ENCODE measurements at places on chromosomes 6 and 20.

DNA sequence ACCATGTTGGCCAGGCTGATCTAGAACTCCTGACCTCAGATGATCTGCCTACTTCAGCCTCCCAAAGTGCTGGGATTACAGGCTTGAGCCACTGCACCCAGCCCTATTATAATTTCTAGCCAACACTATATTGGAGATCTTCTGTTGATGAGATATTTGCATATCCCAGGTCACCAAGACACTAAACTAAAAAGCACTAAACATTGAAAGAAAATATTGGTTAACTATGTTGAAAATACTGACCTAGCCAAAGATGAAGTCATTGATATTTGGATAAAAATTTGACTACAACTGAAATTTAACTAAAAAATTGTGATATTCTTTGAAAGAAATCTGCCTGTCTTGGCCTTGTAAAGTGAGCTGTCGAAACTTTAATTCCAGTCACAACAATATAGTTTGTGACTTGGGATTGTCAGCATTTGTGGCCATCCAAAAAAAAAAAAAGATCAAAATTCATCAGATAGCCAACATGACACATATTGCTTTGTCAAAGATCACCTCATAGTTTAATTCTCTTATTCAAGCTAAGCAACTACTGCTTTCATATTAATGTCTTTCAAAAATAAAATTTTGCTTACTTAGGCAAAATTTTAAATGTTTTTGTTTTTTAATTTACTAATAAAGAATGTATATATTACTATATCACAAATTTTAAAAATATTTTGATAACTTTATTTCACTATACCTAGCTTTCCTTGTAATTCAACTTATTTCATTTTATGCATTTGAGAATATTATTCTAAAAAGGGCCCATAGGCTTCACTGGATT lies 6.3 kb upstream of the NT5E start:
- DNase-seq, result no peak

GRCh38 chr6:136440203-136440602 lies 110.0 kb downstream of the MAP7 start:
- DNase-seq, result no peak

DNA sequence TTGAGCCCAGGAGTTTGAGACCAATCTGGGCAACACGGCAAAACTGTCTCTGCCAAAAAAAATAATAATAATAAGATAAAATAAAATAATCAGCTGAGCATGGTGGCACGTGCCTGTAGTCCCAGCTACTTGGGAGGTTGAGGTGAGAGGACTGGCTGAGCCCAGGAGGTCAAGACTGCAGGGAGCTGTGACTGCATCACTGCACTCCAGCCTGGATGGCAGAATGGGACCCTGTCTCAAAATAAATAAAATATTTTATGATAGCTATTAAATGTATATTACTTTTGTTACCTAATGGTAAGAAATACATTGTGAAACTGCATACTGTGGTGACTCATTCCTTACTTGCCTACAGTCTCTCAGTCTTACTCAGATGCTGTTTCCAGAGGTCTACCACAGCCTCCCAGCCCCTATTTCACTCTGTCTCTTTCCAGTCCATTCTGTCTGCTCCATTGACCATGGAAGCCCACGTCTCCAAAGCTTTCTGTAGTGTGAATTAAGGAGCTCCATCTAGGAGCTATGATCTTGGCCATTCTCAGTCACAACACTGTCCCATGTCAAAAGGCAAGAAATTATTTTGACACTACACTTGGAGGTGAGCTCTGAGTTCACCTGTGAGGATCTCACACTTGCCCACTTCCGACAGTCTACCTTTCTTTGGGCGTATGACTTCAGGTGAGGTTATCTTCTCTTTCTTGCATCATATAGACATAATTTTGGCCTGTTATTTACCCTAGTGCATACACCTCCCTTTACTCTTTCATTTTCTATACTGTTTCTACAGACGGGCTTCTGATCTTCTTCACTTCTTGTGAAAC lies 22.4 kb upstream of the SNX9 start:
- DNase-seq, result no peak

DNA sequence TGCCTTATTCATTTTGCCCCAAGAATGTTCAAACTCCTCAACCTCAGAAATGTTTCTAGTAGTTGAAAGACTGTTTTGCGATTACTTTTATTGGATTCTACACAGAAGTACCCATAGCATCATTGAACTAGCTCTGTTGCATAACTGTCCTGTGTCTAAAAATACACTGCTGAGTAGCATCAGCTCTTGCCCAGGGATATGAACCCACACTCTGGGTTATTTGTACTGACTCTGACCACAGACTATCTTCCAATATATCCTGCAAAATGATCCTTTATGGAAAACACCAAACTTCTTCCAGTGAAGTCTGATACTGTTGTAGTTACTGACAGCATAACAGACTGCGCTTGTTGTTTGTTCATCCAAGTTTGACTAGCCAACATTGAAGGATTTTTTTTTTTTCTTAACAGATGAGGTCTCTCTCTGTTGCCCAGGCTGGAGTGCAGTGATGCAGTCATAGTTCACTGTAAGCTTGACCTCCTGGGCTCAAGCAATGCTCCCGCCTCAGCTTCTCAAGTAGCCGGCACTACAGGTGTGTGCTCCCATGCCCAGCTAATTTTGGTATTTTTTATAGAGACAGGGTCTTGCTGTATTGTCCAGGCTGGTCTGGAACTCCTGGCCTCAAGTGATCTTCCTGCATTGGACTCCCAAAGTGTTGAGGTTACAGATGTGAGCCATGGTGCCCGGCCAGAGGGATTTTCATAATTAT lies 49.9 kb downstream of the TULP4 start:
- no peak for DNase-seq

DNA sequence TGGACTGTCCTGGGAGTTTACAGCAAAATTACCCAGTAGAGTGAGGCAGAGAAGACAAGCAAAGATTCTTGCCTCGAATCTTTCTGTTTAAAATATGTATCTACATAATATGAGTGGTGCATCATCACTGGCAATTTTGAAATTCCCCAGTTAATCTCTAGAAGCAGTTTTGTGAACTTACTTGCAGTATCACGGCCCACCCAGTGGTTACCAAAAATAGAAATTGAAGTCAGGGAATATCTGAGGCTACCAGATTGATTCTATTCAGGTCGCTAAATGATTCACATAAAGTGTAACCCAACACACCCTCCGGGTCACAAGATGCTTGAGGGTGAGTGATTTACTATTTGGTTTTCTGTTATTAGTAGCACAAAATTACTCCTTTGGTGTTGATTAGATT lies 111.9 kb downstream of the PPP1R14C start:
- no peak for DNase-seq

DNA sequence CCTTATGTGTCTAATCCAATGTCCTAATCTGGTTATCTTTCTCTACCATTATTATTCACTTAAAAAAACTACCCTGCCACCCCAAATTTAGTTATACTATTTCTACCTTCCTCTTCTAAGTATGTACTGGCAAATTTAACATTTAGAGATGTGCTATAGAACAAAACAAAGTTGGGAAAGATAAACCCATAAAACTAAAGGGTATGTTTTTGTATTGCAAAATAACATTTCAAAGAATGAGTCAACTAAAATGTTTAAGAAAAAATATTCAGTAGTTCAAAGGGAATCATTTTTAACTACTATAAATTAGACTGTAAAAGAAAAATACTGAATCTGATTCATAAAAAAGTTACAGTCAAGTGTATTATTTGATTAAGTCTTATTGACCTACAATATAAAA lies 103.0 kb downstream of the LMBRD1 start:
- DNase-seq, result no peak

GRCh38 chr6:166597711-166598440 lies 11.4 kb upstream of the RAMACL start:
- no peak for DNase-seq

All from Karpas-422 (cell line).